ENCODE measurements at places on chromosomes 13 and 19.
A peak's percentile ranks its signal among the peaks of the same experiment; 100 is the strongest.

GRCh38 chr13:76503766-76504165 lies 382.4 kb downstream of the KCTD12 start:
- DNase-seq = no peak

- no peak for DNase-seq
Measured at GRCh38 chr13:66842766-66843165, 387.4 kb downstream of the PCDH9 start.

DNA sequence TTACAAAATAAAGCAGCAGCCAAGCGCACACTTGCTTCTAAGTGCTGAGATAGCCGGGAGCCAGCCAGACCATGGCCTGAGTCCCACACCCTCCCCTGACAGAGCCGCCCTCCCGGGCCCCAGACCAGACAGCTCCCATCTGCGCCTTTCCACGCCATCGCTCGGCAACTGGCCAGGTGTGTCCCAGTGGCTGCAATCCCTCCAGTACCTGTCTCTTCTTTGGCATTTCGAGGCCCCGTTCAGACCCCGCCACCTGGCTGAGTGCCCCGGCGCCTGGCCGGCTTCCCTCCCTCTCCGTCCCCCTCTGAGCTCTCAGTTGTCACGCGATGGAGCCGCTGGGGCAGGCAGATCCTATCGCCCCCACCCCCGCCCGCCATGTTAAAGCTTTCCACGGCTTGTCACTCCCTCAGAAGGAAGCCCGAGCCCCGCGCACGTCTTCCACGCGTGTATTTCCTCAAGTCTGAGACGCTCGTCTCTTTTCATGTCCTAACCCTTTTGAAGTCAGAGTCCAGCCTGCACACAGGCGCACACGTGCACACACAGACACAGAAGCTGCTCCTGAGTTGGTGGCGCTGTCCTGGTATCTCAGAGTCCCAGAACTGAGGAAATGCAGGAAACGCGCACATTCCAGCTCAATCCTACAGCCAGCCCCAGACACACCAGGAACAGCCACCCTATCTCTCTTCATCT lies 7.9 kb downstream of the MLLT1 start:
- DNase-seq = no peak

GRCh38 chr19:4803736-4804695 lies 12.5 kb downstream of the FEM1A start:
- peak; percentile 47 for DNase-seq

GRCh38 chr13:76632401-76633044 lies 253.7 kb downstream of the KCTD12 start:
- DNase-seq = no peak

- DNase-seq = no peak
Measured at GRCh38 chr19:1265615-1266128, 3.5 kb upstream of the CIRBP start.

- DNase-seq = no peak
Measured at GRCh38 chr13:98954313-98954712, 23.6 kb downstream of the DOCK9 start.

DNA sequence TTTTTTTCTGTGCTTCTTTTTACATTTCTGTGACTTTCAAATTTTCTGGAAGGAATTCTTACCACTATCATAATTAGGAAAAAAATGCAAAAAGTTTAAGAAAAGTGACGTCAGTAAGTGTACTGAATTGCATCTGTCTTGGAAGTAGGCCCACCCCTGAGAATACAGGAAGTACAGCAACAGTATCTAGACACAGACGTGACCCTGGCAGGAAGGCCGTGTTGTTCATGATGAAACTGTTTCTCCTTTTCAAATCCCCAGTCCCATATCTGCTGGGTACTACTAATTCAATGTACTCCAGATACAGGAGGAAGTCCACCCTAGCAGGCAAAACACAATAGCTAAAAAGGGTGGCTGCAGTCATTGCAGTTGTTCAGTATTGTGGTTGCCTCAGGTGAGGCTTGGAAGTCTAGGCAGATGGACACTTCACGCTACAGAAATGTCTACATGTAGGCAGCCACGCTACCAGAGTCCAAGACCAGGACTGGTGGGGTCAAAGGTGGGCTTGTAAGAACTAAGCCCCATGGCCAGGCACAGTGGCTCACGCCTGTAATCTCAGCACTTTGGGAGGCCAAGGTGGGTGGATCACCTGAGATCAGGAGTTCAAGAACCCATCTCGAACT lies 49.6 kb upstream of the MED4 start:
- no peak for DNase-seq

DNA sequence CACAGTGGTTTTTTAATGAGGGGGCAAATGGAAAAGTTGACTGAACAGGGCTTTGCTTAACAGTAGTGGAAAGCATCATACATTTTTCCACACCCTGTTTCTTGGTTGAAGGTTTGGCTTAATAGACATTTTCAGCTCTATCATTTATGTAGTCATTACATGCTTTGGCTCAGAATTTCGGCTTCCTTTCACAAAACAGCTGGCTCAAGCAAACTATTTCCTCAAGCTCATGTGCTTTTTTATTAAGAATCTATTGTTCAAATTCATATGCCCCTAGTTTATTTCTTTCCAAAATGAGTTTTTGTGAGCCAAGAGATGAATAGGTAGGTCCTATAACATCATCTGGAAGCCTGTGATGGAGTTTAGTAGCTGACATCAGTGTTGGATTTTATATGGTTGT lies 113.8 kb downstream of the SLITRK6 start:
- DNase-seq = no peak

- no peak for DNase-seq
Measured at GRCh38 chr19:10685210-10685609, 16.0 kb upstream of the QTRT1 start.

GRCh38 chr13:32173881-32174280 lies 141.3 kb downstream of the ZAR1L start:
- no peak for DNase-seq

- DNase-seq = no peak
Measured at GRCh38 chr13:29771247-29771646, 79.2 kb downstream of the UBL3 start.

DNA sequence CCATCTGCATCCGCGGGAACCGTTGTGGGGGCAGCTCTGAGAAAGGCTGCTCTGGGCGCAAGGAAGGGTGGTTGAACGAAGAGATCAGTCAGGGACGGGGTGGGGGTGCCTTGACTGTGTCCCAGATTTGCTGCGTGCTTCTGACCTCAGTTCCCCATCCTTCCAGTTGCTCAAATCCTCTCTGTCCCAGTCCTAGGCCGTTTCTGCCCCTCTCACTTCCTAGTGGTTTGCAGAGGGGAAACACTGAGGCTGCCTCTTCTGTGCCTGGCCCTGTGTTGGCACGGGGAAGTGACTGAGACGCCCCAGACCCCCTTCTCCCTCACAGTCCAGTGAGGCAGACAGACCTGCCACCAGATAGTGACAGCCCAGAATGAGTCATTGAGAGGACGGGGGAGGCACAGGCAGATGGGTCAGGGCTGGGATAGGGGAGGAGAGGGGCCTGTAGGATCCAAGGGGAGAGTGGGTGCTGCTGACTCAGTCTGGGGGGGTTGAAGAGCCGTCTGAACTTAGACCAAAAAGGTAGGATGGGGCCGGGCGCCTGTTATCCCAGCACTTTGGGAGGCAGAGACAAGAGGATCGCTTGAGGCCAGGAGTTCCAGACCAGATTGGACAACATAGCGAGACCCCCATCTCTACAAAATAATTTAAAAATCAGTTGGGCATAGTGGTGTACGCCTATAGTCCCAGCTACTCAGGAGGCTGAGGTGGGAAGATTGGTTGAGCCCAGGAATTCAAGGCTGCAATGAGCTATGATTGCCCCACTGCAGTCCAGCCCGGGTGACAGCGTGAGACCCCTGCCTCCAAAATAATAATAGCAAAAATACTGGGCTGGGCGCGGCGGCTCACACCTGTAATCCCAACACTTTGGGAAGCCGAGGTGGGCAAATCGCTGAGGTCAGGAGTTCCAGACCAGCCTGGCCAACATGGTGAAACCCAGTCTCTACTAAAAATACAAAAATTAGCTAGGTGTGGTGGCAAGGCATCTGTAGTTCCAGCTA lies 26.5 kb downstream of the NUMBL start:
- no peak for DNase-seq

DNA sequence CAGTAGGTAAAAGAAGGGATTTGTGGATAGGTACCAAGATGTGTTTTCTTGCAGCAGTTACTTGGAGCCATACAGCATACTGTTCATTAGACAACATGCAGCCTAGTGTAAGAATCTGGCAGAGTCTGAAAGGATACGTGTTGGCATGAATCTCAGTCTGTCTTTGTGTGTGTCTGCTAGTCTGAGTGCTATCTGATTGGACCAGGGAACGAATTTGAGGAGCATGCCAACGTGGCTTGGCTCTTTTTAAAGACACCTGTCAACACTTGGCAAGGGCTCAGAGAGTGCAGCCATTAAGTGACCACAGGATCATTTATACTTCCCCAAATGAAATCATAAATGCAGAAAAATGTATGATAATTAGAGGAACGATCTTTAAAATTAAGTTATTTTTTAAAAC lies 27.6 kb upstream of the ATXN8OS start:
- DNase-seq = no peak

DNA sequence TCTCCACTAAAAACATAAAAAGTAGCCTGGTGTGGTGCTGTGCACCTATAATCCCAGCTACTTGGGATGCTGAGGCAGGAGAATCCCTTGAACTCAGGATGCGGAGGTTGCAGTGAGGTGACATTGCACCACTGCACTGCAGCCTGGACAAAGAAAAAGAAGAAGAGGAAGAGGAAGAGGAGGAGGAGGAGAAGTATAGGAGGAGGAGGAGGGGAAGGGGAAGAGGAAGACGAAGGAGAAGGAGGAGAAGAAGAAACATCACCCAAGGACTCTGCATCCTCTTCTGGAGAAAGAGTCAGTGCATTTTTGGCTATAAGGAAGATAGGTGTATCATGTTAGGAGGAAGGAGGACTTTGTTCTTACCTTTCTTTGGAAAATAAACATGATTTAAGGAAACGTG lies 13.0 kb upstream of the FPR3 start:
- DNase-seq = no peak

GRCh38 chr13:45482571-45483173 lies 17.9 kb downstream of the COG3 start:
- DNase-seq = no peak

- DNase-seq = no peak
Measured at GRCh38 chr19:44430956-44431355, 17.3 kb downstream of the ZNF229 start.

- DNase-seq = peak; percentile 69
Measured at GRCh38 chr19:1512671-1513498, at the start of gene ADAMTSL5. Gene ADAMTSL5, minus strand, starts transcription at chr19:1513019. Its CDS starts 2,076 bp downstream, at chr19:1510943.

- peak; percentile 26 for DNase-seq
Measured at GRCh38 chr19:39110263-39110967, 15.2 kb upstream of the PAK4 start.

GRCh38 chr19:56727677-56728076 lies 56.1 kb upstream of the ZNF835 start:
- DNase-seq = no peak

DNA sequence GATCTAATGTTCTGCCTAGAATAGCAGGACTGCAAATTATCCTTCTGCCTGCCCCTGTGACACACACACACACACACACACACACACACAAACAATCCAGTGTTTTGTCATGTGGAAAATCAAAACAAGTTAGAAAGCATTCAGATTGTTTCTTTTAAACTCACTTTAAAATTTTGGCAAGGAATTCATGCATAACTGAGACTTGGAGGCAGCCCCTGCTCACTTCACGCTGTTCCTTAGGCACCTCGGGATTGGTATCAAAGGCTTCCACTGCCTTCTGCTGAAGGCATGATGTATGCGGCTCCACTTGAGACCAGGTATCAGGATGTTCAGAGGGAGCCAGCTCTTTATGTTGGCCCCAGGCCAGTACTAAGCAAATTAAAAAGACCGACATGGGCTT lies 158.7 kb downstream of the OXGR1 start:
- no peak for DNase-seq

DNA sequence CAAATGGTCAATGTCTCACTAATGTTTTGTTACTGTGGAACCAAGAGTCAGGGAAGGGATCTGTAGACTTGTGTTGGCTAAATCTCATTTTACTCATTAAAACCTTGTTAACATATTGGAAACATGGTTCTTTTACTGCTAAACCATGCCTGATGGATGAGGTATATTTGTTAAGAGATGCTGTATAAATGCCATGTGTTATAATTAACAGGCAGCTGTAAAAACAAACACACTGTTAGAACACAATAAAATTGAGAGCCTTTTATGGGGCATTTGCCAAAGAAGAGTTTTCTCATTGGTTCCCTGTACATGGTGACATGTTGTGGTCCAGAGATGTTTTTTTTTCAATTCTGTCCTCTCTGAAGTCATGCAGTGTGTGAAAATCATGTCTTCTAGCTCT lies 121.9 kb downstream of the ESD start:
- DNase-seq = no peak

- DNase-seq = no peak
Measured at GRCh38 chr19:3450796-3451411, 29.4 kb downstream of the SMIM24 start.

GRCh38 chr19:49635530-49636232 lies 4.3 kb downstream of the RRAS start:
- no peak for DNase-seq

DNA sequence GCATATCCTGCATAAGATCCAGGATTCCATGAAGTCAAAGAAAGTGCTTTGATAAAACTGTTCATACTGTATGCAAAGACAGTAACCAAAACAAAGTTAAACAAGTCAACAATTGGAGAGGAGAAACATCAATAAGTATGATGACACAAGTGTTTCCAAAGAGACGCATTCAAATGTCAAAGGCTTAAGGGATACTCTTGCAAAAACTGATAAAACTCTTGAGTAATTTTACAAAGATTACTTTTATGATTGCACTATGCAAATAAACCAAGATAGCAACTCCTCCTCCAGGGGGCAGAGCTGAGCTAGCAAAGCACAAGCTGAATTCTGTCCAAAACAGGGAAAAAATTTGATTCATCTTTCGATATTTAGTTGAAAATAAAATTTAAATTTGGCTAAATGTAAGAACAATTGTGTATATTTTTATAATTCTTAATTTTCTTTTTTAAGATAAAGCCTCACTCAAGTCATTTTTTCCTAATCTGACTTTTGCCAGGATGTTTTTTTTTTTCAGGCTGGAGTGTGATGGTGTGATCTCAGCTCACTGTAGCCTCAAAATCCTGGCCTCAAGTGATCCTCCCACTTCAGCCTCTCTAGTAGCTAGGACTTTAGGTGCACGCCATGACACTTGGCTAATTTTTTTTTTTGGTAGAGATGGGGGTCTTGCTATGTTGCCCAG lies 84.0 kb downstream of the MZT1 start:
- DNase-seq = peak; percentile 8

DNA sequence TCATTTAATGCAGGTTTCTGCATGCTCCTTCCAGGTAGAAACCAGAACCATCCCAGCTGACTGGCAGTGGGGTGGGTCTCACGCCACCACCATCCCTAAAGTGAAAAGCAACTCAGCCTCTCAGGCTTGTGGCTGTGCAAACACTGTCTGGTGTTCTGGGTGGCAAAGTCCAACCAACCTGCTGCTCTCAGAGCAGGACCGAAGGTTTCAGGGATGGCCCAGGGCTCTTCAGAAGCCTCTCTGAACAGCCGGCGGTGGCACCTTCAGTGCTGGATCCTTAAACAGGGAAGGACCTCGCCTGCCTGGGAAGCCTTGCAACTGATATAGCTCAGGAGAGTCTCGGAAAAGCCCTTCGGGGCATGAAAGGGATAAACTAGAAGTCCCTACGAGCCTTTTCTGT lies 100.8 kb downstream of the COL4A1 start:
- DNase-seq = no peak

Measured in stimulated activated CD8-positive, alpha-beta memory T cell treated with anti-CD3 and anti-CD28 coated beads, Interleukin-15, amount 100 ng/mL, for 48 hours (primary cell).